ENCODE measurements at places on chromosomes 3 and 15. TPM values are rescaled to one million over a fixed set of nuclear protein-coding genes. Genes with fewer than 3 reads are reported as not detected.

The THBS1 gene
- total RNA-seq: 184 TPM

- no peak for DNase-seq
Observed at GRCh38 chr3:126885425-126885824, 97.5 kb upstream of the PLXNA1 start.

DNA sequence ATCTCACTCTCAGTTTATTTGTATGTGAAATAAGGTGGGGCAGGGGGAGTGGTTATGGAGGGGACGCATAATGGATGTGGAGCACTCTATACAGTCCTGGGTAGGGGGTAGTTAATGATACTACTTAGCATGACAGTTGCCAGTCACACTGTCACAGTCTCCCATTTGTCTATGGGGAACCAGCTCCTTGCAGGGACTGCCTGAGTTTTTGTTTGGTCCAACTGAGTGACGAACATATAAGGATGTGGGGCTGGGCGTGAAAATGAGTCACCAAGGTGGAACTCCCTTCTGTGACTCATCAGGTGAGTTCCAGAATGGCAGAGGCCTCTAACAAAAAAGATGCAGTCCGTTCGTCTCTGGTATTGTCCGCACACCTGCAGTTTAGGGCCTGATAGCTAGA is 235.3 kb upstream of the ST8SIA2 start:
- no peak for DNase-seq

DNA sequence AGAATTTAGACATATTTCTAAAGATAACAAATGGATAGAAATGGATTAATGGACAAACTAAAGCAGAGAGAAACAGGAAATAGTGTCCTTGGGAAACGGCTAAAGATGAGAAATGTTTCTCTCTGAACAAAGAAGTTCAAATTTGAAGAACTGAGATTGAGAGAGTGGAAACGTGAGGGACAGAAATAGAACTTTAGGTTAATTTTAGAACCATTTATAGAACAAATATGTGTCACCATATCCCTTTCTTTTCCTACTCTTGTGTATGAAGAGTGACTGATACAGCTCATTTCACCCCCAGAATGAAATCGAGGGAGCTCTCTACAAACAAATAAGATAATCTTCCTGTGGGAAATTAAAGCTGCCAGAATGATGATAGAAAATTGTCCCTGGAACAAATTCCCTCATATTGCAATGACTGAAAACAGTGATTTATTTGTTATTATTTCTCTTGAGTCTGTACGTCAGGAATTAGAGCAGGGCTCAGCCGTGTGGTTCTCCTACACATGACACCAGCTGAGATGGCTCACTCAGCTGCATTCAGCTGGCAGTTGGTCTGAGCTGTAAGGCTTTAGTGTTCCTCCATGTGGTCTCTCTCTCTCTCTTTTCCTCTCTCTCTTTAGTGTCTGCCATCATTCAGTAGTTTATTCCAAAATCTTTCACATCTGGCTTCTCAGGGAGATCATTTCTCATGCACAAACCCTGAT is 46.6 kb upstream of the ARPP21 start:
- DNase-seq: no peak

DNA sequence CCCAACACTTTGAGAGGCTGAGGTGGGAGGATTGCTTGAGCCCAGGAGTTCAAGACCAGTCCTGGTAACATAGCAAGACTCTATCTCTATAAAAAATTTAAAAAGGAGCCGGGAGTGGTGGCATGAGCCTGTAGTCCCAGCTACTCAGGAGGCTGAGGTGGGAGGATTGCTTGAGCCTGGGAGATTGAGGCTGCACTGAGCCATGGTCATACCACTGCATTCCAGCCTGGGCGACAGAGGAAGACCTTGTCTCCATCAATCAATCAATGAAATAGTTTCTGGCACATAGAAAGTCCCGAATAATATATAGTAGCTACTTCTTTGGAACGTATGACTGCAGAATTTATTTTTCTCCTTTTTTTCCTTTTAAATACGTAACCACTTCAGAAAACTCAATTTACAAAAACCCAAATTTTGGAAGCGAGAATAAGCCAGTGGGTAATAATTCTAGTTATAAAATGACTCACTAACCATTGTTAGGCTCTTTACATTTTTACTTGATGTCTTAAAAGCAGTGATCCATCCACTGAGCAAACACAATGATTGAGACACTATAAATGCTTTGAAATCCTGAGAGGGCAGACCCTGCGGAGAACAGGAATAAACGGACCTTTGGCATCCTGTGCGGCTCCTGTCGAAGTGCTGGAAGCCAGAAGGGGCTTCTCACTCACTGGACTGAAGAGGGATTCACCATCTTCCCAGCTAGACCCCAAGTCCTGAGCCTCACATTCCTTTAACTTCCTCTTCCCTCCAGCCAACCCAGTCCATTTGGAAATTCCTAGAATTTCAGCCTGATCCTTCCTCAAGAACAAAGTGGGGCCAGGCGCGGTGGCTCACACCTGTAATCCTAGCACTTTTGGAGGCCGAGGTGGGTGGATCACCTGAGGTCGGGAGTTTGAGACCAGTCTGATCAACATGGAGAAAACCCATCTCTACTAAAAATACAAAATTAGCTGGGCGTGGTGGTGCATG is 68.4 kb upstream of the MFGE8 start:
- DNase-seq: no peak

DNA sequence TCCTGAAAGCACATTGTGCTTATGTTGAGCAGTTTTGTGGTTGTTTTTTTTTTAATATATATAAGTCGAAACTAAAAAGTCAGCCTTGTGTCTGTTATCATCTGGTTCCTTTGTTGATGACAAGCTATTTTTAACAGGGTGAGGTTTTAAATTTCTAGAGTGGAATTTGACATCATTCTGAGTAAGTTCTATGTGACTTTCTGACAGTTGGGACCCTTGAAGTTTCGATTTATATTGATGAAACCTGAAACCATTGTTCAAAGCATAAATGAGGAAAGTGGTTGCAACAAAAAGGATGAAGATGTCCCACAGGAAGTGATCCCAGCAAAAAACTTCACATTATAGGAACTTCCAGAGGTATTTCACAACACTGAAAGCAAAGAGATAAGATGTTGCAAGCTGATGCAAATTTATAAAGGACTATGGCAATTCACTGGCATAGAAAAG is 94.0 kb downstream of the CYP19A1 start:
- no peak for DNase-seq

The OCA2 gene
- total RNA-seq: 4.9 TPM

The XCR1 gene
- not detected for total RNA-seq

GRCh38 chr15:89087161-89087829 is 961 bp upstream of the ABHD2 start:
- DNase-seq: peak; percentile 32

GRCh38 chr3:122942239-122942638 is 85.3 kb downstream of the SEMA5B start:
- no peak for DNase-seq

The SLC2A2 gene
- total RNA-seq: not detected

The SLC51B gene
- 1.4 TPM for total RNA-seq

The CPLX3 gene
- not detected for total RNA-seq

DNA sequence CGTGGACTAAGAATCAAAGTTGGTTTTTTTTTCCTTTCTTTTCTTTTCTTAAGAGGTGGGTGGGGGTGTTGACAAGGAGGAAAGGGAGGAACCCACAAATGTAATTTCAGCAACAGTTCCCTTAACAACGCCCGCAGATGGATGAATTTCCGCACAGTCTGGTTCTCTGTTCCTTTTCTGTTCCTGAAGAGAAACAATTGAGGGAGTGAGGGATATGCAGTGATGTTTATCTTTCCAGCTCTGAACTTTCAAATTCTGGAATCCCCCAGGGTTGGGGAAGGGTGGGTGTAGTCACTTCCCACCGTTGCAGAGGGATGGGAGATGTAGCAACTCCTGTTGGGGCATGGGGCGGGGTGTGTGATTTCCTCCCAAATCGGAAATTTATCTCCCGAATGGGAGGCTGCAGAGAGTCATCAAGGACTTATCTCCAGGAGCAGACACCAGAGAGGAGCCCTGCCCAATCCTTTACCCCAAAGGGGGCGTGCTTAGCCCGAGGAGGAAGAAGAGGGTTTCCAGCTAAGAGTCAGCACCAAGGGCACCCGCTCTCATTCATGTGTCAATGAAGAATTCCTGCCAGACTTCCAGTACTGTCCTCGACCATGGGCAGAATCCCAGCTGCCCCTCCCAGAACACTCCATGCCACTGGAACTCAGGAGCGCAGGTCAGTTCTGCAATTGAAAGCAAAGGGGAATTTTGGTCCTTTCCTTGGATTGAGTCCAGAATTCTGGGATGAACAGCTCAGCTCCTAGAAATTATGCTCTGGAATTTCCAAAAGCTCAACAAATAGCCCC is 35.0 kb upstream of the CFAP161 start:
- no peak for DNase-seq

The COPG1 gene
- total RNA-seq: 110 TPM

The SUCNR1 gene
- 0.10 TPM for total RNA-seq

DNA sequence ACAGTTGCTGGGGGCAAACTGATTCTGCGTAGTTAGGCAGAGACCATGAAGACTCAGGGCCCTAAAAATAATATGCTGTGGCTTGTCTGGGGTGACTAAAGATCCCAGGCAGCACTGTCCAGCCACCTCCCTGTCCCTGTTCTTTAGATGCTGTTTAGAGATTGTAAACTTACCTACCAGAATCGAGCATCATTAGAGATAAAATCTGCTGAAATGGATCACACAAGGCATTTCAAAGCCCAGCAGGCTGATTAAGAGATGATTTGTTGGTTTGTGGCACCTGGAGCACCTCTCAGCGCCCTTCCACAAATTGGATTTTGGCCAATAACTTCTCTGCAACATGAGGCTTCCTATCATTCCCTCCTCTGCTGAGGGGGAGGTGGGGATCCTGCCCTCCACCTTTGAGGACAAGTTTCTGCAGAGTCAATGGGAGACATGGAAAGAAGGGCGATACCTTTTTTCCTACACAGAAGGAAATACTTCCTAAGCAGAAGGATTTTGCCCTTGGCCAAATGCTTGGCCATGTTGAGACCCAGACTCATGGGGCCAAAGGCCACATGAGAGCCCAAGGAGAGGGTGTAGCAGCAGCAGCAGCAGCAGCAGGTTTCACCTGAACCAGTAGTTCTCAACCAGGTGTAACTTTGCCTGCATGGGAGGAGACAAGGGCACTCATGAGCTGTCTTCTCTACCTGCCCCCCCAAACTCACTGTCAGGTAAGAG is 37.5 kb downstream of the SEMA5B start:
- no peak for DNase-seq

DNA sequence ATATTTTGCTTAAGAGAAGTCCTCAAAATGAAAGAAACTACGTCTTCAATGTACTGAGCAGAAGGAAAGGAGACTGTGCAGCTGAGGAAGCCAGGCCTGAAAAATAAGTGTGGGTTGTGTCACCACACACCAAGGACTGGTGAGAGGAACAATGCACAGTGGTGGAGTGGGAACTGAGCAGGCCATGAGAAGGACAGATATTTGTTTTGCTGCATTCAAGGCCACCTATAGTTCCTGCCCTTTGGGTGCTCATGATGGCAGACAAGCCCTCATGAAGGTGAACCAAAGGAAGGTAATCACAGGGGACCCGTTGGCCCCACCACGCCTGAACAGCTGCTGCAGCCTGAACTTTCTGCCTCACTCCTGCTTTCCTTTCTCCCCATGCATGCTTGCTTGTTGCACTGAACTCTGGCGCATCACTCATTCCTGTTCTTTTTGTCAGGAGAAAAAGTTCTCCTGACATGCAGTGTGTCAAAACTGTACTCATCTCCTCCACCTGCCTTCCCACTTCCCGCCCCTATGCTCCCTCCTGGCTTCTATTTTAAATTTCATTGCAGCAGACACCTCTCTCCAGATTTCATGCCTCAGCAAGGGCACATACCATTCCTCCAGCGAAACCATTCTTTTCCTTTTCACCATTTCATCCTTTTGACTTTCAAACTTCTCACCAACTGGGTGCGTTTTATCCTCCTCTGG is 2.2 kb upstream of the RNF7 start:
- no peak for DNase-seq

The P2RY1 gene
- 16.9 TPM for total RNA-seq

DNA sequence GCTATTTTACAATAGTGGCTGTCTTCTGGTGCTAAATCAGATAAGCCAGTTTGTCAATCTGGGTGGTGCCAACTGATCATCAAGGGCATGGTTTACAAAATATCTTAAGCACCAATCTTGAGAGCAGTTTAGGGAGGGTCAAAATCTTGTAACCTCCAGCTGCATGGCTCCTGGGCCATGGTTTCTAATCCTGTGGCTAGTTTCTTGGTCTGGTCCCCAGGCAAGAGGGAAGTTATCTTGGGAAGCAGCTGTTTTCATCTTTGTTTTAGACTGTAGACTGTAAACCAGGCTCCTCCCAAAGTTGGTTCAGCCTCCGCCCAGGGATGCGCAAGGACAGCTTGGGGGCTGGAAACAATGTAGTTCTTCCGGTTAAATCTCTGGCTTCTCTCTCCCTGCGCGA is 166.8 kb downstream of the IL1RAP start:
- no peak for DNase-seq

DNA sequence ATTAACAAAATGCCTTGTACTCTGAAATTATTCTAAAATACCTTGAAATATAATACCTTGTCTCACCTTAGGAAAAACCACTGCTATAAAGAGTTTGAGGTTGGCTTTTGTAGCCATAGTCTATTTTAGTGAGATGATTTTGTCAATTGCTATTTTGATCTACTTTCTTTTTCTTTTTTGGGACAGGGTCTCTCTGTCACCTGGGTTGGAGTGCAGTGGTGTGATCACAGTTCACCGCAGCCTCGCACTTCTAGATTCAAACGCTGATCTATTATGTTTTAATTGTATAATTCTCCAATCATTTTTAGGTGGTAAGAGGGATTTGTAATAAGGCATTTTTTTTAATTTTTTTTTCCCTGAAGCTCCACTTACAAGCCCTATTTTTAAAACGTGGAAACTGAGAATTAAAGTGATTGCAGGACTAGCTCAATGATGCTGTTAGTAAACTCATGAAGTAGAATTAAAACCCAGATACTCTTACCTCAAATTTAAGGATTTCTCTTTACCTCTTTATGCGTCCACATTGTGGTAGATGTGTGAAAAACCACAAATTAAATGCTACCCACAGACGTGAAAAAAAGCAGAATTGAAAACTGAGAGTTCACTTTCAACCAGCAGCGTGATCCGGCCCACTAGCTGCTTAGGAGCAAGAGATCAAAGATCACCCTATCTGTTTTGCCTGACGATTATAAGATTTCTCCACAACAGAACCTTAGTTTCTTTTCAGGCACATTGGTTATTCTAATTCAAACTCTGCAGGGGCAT is 384.2 kb downstream of the CGGBP1 start:
- DNase-seq: no peak

- no peak for DNase-seq
Observed at GRCh38 chr3:88987776-88988175, 119.6 kb upstream of the EPHA3 start.

DNA sequence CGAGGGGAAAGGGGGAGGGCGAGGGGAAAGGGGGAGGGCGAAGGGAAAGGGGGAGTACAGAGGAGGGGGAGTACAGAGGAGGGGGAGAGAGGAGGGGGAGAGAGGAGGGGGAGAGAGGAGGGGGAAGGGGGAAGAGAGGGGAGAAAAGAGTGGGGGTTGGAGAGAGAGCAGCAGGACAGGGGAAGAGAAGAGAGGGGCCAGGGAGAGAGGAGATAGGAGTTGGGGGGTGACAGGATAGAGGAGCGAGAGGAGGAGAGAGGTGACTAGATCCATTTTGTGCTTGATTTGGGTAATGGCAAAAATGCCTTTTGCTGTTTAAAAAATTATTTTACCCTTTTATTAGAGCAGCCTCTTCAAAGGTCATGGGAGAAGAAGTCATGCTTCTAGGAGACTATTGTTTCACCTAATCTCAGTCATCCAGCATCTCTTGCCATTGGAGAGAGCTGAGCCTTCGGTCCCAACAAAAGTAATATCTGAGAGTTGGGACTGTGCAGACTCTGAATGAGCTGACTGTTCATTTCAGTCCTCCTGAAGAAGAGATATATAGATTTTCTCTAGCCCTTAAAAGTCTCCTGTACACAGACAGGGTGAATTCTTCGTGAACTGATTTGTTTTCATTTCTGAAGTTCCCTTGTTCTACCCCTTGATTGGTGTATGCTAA is 15.1 kb upstream of the TOP2B start:
- DNase-seq: no peak

Measured in tongue (tissue), 3 donors.